ENCODE measurements at places on chromosomes 4 and X.

DNA sequence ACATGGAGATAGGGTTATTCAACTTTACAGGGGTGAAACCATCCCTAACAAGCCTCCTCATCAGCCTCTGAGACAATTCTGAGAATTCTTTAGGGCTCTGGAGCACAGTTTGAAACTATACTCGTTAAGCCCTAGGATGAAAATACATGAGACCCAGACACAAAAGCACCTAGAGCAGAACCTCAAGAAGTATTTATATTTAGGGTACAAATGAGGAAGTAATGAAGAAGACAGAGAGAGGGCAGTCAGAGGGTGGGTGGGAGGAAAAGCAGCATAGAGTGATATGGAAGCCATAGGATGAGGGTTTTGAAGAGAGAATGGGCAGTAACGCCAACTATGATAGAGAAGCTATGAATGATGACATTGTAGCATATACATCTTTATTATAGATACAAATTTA lies 250.3 kb downstream of the DCLK2 start:
- no peak for DNase-seq

DNA sequence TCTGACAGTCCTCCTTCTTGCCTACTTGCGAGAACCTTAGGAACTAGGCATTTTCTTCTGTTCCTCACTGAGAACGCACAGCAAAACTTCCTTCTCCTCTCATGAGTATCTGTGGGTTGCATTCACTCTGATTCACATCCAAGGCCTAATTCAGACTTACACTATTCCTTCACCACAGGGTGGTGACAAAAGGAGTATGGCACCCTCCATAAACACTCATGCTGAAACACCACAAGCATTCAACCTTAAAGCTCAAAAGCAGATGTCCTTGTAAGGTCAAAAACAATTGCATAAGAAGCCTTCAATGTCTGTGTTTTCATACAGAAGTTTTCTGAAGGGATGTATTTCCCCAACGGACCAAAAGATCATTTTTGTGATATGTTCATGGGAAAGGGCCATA lies 147.3 kb downstream of the CORIN start:
- DNase-seq = no peak

- no peak for DNase-seq
Observed at GRCh38 chr4:15035159-15035558, 32.9 kb downstream of the CPEB2 start.

DNA sequence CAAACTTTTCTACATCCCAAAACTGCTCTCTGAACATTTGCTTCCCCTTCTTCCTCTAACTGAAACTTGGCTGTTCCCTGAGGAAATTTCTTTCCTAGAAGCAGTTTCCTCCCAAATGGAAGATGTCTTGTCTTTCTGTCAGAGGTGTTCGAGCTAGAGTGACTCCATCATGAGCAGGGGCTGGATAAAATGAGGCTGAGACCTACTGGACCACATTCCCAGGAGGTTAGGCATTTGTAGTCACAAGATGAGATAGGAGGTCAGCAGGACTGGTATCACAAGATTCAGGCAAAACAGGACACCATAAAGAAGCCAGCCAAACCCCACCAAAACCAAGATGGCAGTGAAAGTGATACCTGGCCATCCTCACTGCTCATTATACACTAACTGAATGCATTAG lies 35.8 kb upstream of the PGRMC2 start:
- DNase-seq = no peak

Data from left lung (tissue), 14 donors.